ENCODE measurements at places on chromosomes 6 and 20.

DNA sequence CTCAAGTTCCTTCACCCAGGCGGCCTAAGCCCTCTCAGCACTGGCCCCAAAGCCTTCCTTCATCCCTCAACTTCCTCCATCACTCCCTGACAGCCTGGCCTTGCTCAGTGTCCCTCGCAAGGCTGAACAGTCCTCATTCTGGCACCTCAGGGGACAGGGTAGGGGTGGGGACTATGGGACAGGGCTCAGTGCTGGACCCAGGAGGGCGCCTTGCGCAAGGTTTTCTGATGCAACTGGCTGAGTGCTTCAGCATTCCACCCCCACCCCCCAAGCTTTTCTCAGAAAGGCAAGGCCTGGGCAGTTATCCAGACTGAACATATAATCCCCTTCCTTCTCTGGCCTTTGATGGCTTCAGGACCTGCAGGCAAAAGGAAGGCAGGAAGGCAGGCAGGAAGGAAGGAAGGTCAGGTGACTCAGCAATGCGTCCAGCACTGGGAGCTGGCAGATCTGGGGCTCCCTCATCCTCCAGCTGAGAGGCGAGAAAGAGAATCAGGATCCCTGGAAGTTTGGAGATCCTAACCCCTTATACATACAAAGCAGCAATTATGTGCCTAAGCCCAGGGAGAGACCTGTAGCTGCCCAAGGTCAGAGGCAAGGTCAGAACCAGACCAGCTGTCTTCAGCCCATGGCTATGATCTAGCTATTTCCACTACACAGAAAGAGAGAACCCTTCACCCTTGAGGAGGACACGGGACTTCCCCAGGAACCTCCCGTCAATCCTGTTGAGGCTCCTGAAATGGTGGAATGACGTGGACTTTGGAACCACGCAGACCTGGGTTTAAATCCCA, 8.6 kb upstream of the TRIB3 start:
- DNase-seq: no peak

- no peak for DNase-seq
Observed at GRCh38 chr20:50724851-50725723, 6.3 kb upstream of the PARD6B start.

GRCh38 chr6:154482858-154483257, 27.6 kb downstream of the CNKSR3 start:
- no peak for DNase-seq

DNA sequence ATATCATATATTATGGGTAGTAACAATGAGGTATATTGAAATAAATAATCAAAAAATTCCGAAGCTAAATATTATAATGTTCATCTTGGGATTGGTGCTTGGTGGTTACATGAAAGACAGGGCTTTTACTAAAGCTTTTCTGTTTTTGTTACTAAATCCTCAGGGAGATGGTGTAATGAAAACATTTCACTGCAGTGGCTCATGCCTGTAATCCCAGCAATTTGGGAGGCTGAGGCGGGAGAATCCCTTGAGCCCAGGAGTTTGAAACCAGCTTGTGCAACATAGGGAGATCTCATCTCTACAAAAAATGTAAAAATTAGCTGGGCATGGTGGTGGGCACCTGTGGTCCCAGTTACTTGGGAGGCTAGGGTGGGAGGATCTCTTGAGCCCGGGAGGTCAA, 42.9 kb downstream of the AFG1L start:
- DNase-seq: no peak

DNA sequence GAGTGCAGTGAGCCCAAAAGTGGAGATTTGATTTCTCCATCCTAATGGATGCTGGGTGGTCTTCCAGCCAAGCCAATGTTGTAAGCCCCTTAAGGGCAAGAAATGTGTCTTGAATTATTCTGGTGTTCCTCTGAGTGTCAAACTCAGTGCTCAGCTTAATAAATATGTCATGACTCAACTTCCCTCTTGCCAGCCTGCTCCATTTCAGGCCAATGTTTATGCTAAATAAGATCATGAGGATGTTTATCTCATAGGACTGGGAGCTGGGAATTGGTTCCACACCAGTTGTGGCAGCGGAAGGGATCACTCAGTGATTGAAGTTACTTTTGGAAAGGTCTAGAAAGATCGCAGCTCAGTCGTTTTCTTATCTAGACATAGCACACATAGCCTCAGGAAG, 90.4 kb upstream of the ISM1 start:
- no peak for DNase-seq

DNA sequence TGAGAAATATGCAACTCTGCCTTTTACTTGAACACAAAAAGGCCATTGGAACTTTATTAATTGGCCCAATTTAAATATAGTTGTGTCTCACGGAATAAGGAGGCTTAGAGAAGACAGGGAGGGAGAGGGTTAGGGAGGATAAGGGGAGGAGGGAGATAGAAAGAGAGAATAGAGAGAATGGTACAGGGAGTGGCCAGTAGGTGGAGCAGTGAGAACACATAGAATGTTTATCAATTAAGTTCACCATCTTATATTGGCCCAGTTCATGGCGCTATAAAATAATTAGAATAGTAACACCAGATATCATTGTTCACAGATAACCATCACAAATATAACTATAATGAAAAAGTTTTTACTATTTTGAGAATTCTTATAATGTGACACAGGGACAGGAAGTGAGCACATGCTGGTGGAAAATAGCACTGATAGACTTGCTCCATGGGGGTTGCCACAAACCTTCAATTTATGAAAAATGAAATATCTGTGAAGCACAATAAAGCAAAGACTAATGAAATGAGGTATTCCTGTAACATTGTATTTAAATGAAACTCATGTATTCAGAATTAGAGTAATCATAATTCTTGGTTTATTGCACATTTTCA, 374.1 kb upstream of the MANEA start:
- peak; percentile 22 for DNase-seq

DNA sequence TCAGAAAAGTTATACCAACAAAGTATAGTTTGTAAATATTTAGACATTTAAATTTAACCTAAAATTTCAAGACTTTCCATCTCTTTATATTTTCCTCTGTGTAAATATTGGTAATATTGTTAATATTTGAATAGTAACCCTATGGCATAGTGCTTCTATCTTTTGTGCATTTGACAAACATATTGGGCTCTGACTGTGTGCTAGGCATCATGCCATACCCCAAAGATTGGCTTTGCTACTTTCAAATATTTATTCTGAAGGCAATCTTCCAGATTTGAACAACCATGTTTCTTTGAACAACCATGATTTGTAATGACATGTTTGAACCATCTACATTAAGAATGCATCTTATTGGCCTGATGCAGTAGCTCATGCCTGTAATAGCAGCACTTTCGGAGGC, 15.5 kb upstream of the PRDM1 start:
- DNase-seq: no peak

GRCh38 chr6:53916804-53917463, 122.1 kb downstream of the LRRC1 start:
- DNase-seq: no peak

DNA sequence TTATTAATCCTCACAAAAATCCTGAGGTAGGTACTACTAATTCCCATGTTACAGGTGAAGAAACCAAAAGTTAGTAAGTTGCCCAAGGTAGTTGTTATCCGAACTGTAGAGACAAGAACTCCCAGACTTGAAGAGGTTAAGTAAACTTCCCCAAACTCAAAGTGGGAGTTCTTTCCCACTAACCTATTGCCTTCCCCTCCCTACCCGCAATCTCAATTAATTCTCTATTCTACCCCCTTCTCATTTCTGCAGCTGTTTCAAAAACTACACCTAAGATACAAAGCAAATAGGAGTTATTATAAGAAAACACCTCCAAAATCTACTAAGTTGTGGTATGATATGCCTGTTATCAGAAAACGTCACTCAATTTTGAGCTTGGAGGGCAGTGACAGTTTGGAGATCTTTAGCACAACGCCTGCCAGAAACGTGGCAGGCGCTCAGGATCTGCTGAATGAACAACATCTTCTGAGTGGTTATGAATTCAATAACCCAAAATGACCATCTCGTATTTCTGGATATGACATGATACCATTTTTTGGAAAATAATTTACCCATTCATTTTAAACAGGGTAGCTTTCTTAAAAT, 7.1 kb downstream of the CSNK2A1 start:
- DNase-seq: no peak

GRCh38 chr6:103687430-103687829, 1172.3 kb downstream of the HACE1 start:
- no peak for DNase-seq

- no peak for DNase-seq
Observed at GRCh38 chr20:25539742-25540672, 45.3 kb downstream of the NINL start.

GRCh38 chr6:1724616-1725015, 114.9 kb downstream of the FOXC1 start:
- DNase-seq: no peak

DNA sequence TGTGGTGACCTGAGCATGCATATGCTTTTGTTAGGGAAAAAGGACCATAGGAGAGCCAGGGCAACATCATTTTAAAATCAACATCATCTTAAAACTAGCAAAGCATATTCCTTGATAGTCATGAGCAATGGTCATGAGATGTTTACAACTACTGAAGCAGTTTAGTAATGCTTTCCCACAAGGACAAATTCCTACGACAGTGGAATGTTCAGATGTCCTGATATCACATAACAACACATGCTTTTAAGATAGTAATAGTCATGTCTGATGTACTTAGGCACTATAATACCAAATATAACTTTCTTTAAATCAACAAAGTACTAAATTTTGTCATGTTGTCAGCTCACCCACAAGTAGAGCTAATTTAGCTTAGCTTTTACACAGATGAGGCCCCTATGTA, 370.3 kb downstream of the HTR1B start:
- DNase-seq: no peak

DNA sequence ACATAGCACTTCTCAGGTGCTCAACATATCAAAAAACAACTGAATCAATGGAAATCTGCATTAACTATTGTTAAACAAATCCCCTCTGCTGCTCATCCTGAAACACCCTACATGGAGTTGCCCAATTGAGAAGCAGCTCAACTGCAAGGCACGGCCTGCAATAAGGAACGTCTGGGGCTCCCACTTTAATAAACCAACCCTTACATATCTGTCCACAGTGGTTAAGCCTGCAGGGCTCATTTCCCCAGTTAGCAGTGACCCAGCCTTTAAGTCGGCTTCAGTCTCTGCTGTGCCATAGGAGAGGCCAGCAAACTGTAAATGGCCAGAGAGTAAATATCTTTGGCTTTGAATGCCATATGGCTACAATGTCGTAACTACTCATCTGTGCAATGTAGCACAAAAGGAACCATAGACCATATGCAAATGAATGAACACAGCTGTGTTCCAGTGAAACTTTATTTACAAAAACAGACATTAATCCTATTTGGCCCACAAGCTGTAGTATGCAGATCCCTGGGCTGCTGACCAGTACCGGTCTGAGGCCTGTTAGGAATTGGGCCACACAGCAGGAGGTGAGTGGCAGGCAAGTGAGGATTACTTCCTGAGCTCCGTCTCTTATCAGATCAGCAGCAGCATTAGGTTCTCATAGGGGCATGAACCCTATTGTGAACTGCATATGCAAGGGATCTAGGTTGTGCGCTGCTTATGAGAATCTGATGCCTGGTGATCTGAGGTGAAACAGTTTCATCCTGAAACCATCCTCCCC, 522.7 kb upstream of the CDH4 start:
- no peak for DNase-seq

- peak; percentile 94 for DNase-seq
Observed at GRCh38 chr20:46117704-46118467, at the start of gene CD40. Gene CD40 (plus strand): TSS chr20:46118314. CDS start chr20:46118344, 30 bp downstream.

- no peak for DNase-seq
Observed at GRCh38 chr6:154232013-154232910, 124.3 kb downstream of the IPCEF1 start.

- no peak for DNase-seq
Observed at GRCh38 chr6:148235446-148235845, 107.2 kb upstream of the SASH1 start.

DNA sequence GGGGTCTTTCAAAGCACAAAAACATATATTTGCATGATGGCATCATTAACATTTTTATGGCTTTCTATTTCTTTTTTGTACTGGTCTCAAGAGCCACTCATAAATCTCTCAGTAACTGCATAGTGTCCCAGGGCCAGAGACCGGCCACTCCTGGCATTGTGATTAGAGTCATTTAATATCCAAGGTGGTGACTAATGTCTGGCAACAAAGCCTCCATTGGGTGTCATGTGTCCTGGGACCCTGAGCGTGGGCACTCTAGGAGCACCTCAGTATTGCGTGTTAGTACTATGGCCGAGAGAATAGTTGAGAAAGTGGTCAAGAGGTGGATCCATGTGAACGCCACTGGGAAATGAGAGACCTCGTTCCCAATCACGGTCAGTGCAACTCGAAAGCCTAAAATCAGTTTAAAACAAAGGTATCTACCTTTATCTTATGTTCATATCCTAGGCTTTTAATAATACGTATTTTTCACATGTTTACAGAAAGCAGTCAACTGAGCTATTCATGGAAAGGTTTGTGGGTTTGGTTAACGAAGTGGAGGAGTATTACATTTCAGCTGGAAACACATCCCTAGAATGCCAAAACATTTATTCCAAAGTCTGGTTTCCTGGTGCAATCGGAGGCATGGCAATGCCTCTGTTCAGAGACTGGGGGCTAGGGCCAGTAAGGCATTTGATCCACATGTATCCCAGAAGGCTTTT, 2.7 kb upstream of the ESR1 start:
- no peak for DNase-seq

DNA sequence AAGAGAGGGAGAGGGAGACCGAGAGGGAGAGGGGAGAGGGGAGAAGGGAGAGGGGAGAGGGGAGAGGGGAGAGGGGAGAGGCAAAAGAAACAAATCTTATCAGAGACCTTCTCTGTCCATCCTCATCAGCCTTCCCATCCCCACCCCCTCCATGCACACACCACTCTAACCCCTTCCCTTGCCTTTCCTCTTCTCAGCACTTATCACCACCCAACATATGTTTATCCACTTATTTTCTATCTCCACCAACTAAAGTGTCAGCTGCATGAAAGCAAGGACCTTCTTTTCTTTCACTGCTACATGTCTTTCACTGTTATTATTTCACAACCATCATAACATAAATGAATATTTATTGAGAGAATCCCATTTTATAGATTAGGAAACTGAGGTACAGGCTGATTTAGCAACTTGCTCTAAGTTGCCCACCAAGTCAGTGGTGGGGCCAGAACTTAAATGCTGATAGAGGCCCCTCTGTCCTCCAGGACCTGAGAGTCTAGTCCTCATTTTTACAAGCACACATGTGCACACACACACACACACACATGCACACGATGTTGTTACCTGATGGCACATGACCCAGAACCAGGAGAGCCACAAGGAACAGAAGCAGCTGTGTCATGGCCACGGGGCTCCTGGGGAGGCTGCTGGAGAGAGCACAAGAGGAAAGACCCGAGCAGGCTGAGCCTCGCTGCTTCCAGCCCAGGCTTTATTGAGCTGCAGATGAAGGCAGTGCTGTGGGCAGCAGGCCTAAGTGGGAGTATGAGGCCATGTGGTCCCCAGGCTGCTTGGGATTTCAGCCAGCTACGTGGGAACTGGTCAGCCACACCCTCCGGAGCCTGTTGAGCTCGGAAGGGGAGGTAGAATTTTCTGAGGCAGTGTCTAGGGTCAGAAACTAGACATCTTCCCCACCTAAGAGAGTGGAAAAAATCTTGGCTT, 2.3 kb downstream of the DEFB124 start:
- no peak for DNase-seq

- no peak for DNase-seq
Observed at GRCh38 chr6:14320332-14320731, 202.8 kb downstream of the CD83 start.

Measured in B cell (primary cell).